WTC11 (cell line): ENCODE measurements at places on chromosomes 4 and X. TPM values are rescaled to one million over a fixed set of nuclear protein-coding genes. Genes with fewer than 3 reads are reported as not detected.

The CT45A5 gene
- total RNA-seq = not detected in 3 replicates

DNA sequence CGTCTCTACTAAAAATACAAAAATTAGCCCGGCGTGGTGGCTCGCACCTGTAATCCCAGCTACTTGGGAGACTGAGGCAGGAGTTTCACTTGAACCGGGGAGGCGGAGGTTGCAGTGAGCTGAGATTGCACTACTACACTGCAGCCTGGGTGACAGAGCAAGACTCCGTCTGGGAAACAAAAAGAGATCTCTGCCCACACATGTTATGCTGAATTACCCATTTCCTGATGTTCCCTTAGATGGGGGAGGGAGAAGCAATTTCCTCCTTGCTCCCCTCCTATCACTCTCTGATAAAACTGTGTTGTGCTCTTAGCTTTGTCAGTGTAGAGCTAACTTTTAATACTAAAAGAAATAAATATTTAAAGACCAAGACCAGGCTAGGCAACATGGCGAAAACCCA lies 102.5 kb downstream of the LARP7 start:
- no peak for DNase-seq

GRCh38 chr4:188030401-188030800 lies 34.8 kb downstream of the ZFP42 start:
- DNase-seq = no peak

GRCh38 chrX:1421433-1422134 lies 29.7 kb upstream of the SLC25A6 start:
- DNase-seq = no peak

DNA sequence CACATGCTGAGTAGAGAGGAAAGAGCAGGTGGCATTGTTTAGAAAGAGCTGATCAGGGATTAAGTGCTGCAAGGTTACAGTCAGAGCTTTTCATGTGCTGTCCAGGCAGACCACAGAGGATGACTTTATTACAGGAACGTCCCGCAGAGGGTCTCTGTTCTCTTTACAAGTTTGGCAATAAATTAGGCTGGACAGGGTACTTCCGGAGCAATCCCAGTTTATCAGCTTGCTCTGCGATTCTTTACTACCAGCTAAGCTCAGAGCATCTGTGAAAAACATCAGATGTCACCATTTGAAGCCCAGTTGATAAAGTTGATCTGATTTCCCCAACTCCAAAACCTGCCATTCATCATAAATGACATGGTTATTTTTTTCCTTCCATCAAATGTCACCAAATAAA lies 633.1 kb downstream of the NLGN4X start:
- no peak for DNase-seq

DNA sequence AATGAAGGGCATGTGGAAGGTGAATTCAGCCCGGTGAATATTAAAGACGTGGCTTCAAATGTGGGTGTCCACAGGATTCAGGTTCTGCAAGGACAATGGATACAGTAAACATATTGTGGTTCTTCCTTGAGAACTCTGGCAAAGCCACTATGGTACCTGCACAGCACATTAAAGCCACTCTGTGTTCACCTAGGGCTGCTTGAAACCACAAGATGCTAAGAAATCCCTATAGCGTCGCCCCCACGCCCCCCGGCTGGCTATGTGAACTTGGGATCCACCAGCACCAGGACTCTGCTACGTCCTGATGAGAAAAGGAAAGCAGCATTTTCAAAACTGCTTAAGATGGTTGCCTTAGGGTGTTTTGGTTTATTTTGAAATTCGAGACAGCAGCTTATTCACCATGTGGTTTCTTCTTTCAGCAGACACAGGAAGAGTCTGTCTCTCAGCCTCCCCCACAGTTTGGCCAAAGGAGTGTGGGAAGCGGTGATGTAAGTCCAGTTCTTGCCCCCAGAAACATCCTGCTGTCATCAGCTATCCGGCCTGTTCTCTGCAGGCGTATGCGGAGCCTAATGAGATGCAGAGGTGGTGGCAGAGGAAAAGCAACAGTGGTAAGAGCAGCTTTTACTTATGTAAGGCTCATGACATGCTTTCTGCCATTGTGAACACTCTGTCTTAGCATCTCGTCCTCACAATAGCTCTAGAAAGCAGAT lies 111.5 kb downstream of the AFAP1 start:
- DNase-seq = no peak

DNA sequence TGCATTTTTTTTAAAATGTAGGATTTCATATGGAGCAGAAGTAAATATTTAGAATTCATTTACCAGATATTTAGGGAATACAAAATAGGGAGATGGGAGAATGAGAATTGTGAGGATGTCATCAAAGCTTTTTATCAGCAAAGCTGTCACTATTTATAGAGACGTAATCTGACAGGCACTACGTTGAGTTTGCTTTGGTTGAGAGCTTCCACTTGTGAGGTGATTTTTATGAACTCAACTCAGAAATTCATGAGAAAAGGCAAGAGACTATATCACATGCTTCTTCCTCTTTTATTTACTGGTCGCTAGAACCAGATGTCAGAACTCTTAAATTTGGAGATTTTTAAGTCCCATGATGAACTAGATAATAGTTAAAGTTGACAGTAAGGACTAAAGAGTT lies 211.2 kb downstream of the GBA3 start:
- no peak for DNase-seq
